B cell (primary cell): ENCODE measurements at places on chromosomes 13 and 19.

DNA sequence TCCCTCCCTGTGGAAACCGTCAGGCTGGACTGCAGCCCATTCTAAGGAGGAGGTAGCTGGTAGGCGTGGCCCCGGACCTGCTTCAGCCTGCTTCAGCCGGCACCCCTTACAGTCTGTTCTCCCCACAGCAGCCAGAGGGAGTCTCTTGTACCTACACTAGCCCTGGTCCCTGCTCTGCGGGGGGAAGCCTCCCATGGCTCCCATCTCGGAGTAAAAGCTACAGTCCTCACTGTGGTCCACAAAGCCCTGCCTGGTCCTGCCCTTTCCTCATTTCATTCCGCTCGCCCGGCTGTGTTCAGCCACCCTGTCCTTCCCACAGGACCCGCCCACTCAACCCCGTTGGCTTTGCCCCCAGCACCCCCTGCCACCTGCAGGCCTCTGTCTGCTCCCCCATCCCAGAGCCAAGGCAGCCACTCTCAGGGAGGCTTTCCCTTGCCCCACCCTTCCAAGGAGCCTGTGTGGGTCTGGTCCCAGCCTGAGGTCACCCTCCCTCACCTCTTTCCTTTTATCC lies 1.3 kb downstream of the PGLYRP1 start:
- no peak for DNase-seq

DNA sequence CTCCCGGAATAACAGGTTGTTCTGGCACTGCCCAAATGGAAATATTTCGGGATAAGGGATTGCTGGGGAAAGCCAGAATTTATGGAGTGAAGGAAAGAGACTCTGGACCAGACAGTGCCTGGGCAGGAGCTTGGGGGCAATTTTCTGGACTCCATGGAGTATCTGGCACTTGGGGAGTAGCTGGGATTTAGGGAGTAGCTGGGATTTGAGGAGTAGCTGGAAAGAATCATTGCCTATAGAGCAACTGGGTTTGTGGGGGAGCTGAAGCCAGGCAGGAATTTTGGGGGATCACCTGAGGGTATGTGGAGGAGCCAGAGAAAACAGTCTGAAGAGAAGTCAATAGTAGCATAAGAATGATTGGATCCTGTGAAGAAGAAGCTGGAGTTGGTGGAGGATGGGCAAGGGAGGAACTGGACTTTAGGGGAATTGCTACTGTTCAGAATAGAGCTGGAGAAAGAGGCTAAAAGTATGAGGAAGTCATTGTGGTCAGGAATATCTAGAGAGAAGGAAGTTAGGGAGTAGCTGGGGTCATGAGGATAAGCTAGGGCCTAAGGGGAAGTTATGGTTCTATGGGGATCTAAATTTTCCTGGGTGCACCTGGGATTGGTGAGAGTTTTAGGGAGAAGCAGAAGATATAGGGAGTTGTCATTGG lies 14.8 kb downstream of the FSD1 start:
- DNase-seq: no peak

GRCh38 chr19:46016426-46017094 lies 6.3 kb downstream of the PGLYRP1 start:
- DNase-seq: peak; percentile 85

GRCh38 chr13:99357941-99358340 lies 50.7 kb upstream of the GPR183 start:
- no peak for DNase-seq

GRCh38 chr19:16860118-16860517 lies 28.7 kb upstream of the F2RL3 start:
- no peak for DNase-seq

DNA sequence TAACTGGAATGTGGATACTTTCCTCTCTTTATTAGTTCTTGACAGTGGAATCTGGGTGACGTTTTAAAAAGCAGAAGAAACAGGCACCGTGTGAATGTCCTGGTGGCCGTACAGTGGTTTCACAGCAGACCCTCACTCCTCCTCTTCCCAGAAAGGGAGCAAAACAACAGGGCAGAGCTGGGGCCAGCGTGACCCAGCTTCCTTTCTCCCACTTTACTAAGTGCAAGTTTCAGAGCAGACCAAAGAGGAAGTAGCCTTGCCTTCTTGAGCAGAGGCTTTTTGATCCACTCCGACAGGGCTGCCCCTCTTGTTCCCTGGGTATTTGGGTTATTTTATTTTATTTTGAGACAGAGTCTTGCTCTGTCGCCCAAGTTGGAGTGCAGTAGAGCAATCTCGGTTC lies 19.6 kb upstream of the C19orf33 start:
- DNase-seq: peak; percentile 41

DNA sequence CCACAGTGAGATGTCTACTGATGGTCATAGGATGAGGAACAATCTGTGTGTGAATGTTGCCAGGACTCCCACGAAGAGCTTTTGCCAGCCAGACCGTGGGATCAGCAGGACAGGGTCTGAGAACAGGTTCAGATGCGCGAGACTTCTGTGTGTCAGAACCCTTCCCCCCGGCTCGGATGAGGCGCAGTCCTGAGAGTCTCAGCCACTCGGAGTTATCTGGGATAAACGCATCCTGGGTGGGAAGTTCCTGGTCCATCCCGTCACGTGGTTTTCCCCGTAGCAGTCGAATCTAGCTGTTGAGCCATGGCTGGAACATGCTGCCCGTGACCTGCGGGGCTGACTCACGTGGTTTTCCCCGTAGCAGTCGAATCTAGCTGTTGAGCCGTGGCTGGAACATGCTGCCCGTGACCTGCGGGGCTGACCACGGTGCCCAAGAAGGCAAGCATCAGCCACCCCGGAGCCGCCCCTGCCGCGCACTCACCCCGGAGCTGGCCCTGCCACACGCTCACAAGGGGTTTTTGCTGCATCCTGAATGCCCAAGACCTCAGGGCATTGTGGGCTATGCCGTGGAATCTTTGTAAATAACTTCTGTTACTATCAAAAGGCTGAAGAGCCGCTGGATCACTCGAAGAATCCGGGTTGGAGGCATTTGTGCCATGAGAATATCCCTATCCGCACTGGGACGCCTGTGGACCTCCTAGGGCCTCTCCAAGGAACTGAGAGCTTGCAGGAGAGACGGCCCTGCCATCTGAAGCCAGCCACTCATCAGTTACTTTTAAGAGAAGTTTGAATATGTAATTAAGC lies 130.8 kb upstream of the MCF2L start:
- DNase-seq: no peak

DNA sequence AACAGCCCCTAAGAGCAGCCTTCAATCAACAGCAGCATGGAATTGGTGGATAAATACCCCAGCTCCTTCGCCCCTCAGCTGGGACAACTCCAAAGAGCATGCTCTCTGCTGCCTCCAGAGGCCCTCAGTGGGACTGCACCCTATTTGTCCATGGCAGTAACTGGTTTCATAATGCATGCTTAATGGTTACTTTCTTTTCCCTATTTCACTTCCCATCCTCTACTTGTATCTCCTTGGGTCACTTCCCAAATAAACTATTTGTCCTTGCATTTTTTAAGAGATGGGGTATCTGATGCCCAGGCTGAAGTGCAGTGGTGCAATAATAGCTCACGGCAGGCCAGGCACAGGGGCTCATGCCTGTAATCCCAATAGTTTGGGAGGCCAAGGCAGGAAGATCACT lies 13.5 kb upstream of the TPM4 start:
- peak; percentile 78 for DNase-seq

DNA sequence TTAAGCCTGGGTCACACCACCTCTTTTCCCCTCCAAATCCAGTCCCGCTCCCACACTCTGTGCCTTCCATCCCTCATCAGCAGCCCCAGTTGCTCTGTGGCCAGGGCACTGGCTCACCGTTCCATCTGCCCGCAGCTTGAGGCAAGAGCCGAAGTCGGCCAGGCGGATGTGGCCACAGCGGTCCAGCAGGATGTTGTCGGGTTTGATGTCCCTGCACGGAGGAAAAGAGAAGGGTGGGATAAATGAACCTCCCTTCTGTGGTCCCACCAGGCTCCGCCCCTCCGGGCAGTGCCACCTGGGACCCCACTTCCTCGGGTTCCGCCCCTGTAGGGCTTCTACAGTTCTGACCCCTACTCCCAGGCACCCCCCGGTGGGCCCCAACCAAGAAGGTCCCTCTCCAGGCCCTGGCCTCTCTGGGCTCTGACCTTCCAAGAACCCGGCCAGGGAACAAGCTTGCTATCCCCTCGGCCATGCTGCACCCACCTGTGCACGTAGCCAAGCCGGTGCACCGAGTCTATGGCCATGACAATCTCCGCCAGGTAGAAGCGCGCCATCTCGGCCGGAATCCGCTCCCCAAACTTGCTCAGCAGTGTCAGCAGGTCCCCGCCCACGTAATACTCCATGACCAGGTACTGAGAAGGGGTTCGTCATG lies 4.2 kb downstream of the DMPK start:
- no peak for DNase-seq

DNA sequence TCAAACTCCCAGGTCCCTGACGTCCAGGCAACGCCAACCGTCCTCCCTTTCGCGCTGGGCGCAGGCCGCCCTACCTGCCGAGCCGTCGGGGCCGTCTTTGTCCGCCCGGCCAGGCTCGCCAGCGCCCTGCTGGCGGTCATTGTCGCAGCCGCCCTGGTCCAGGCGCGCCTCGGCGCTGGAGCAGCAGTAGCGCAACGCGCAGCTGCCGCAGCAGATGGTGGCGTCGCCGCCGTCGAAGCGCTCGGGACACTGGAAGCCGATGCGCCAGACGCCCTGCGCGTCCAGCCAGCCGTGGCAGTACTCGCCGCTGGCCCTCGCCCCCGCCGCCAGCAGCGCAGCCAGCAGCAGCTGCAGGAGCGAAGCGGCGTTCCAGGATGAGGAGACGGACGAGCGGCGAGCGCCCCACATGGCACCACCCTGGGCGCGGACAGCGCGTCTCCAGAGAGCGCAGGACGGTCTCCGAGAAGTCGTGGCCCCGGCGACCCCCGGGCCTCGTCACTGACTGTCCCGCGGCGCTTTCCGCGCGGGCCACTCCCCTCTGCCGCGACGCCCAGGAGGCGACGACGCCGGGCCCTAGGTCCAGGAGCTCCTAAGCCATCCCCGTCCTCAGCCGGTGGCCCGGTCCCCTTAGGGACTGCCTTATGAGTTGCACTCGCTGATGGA lies 1.1 kb downstream of the SHISA2 start:
- DNase-seq: peak; percentile 8

DNA sequence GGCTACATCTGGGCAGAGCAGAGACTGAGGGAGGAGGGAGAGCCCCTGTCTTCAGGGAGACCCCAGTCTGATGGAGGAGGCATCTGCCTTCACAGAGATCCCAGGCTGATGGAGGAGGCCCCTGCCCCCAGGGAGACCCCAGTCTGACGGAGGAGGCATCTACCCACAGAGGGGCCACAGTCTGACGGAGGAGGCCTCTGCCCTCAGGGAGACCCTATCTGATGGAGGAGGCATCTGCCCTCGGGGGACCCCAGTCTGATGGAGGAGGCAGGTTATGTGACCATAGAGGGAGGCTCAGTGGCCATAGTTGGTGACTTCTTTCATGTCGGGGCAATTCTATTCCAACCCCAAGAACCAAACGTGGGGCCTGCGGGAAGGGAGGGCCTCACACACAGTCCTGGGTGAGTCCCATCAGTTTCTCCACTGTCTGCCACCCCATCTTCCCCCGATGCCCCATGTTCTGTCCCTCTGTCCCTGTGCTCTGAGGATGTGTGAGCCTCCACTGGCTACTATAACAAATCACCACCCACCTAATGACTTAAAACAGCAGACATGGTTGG lies 14.3 kb downstream of the MISP start:
- peak; percentile 5 for DNase-seq

DNA sequence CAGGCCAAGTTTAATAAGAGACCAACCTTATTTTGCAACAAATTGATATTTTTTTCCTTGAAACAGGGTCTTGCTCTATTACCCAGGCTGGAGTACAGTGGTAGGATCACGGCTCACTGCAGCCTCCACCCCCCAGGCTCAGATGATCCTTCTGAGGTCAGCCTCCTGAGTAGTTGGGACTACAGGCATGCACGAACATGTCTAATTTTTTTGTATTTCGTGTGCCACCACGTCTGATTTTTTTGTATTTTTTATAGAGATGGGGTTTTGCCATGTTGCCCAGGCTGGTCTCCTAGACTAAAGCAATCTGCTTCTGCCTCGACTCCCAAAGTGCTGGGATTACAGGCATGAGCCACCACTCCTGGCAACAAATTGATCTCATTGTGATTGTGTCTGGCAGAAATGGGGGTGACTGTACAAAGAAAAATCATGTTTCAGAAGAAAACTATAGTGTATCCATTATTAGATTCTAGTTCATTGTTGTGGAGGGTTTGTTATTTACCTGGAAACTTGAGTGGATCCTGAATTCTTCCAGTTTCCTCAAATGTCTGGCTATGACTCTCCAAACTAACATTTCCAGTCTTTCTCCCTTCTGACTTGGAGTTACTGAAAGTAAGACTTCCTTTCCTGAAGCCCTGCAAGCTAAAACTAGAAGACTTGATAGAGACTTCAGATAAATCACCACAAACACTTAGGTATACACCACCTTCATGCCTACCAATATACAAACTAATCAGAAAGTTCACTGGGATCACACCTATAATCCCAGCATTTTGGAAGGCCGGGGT lies 17.3 kb upstream of the AKT2 start:
- no peak for DNase-seq

DNA sequence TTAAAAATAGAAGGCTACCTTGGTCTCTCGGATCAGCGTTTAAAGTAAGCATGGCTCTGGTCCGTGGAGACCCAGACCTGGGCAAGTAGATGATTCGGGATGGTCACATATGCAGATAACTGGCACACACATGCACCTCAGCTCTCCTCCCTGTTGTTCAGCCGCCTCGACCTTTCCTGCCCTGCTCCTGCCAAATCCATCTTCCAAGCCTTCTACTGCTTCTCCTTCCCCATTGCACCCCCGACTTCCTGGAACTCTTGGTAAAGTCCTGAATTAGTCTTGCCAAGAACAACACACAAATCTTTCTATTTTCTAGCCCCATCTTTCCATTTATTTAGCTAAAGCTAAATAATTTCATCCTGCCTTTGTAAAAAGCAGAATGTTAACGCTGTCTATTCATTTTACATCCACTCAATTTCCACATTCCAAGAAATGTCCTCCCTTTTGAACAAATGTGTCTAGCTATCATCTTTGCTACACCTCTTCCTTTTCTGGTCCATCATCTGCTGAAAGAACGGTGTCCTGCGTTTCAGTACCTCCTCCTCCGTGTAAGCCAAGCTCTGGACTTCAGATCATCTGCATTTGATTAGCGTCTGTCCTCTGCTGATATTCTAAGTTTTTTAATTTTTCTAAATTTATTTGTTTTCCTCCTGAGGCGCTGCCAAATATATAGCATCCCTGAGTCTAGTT lies 92.5 kb downstream of the ZIC5 start:
- DNase-seq: no peak

- peak; percentile 85 for DNase-seq
Observed at GRCh38 chr19:4811328-4812131, 20.0 kb downstream of the TICAM1 start.

- no peak for DNase-seq
Observed at GRCh38 chr19:50412419-50412818, 6.3 kb upstream of the SPIB start.
